ENCODE measurements at places on chromosomes 6 and 20. TPM values are rescaled to one million over a fixed set of nuclear protein-coding genes. Genes with fewer than 3 reads are reported as not detected.

Gene CNR1
- polyA plus RNA-seq: 4.8 TPM

Gene EYA4
- polyA plus RNA-seq: not detected

Gene TPX2
- 0.31 TPM for polyA plus RNA-seq

Gene BMP2
- polyA plus RNA-seq: not detected

Gene FOXA2
- polyA plus RNA-seq: not detected

Gene CPXM1
- 0.21 TPM for polyA plus RNA-seq

All from B cell (primary cell).